ENCODE measurements at places on chromosomes 6 and 20.

- no peak for DNase-seq
These were observed 22.5 kb downstream of the PREX1 start for GRCh38 chr20:48805286-48805685.

GRCh38 chr6:97052896-97053295, 128.4 kb downstream of the KLHL32 start:
- DNase-seq = no peak

GRCh38 chr6:16420715-16421461, 182.5 kb downstream of the GMPR start:
- DNase-seq = peak; percentile 52

GRCh38 chr6:133817460-133818047, 71.4 kb upstream of the TCF21 start:
- no peak for DNase-seq

DNA sequence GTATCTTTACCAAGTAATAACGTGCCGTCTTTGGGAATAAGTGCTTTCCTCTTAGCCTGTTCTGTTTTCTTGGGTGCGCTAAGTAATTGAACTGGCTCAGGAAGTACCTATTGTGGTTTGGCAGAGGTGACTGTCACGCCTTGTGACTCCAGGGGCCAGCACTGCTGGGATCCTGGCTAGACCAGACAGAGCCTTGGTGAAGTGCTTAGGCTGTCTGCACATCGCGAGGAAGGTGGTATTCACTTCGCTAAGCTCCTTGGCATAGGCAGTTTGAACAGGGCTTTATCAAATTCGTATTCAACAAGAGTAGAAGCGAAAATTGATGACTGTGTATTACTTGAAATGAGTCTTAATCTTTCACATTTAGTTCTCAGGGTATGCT, 17.6 kb downstream of the PRDM1 start:
- no peak for DNase-seq

- DNase-seq = no peak
These were observed 51.6 kb downstream of the LAMA4 start for GRCh38 chr6:112202639-112203341.

- DNase-seq = no peak
These were observed 18.1 kb downstream of the NPEPL1 start for GRCh38 chr20:58710481-58711265.

GRCh38 chr6:162572240-162572639, 155.3 kb downstream of the PRKN start:
- DNase-seq = no peak

GRCh38 chr20:63889241-63890200, 5.4 kb upstream of the DNAJC5 start:
- DNase-seq = no peak

- DNase-seq = no peak
These were observed at the start of gene GDAP1L1 for GRCh38 chr20:44247131-44247571. Gene GDAP1L1 (plus strand): TSS chr20:44247308. CDS start chr20:44247335, 27 bp downstream.

GRCh38 chr20:14582855-14583254, 245.4 kb upstream of the FLRT3 start:
- no peak for DNase-seq

DNA sequence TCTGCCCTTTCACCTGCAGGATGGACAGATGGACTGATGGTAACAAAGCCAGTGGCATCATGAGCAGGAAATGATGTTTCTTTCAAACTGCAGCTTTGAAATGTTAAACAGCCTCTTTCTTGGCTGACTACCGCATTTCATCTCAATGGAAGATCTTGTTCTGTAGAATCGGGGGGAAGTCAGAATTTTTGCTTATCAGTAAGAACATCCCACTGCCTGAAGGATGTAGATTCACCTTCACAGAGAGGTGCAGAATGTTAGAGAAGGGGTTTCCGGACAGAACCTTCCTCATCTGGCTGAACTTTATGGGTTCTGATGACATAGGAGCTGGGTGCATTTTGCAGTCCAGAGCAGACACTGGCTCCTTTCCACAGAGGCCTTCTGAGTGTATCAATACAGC, 32.7 kb downstream of the GGTLC1 start:
- DNase-seq = no peak

DNA sequence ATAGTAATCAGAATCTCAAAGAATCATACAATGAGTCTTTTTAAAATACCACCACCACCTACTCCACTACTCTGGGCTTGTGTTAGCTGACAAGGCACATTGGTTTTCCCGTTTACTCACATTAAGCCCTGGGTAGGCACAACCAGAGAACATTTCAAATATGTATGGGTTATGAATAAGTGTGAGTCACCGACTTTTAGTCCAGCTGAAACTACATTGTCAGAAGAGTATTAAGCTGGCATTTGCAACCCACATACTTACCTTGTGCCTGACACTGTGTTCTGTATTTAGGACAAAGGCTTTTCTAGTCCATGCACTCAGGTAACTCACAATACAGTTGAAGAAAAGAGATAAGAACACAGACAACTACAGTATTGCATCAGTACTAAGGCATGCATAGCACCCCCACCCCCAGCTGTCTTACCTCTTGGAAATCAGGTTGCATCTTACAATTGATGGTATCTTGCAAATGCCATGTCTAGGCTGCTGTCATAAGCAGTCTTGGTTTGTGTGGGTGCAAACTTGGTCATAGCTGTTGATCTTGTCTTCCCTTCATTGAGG, 40.3 kb upstream of the AHI1 start:
- peak; percentile 63 for DNase-seq

DNA sequence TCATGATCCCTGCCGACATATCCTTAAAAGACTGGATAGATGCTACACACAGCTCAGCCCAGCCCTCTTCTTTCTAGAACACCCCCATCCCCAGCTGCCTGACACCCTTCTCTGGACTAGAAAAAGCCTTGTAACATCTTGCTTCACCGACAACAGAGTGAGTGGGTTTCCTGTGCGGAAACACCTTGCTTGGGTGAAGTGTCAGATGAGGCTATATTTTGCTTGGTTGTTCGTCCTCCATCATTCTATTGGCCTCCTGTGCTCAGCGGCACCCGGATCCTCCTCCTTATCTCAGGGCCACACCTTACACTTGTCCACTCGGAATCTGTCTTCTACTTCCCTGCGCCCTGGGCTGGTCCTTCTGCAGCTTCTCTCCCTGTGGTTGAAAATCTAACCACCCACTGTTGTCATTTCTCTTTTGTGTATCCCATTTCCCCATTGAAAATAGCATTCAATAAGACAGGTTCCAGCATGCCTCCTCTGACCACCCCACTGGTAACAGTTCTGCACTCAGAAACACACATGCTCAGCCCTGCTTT, 101.3 kb upstream of the MLN start:
- DNase-seq = no peak

Data from AG04449 (cell line).